AG04450 (cell line): ENCODE measurements at places on chromosomes 2 and 18.

DNA sequence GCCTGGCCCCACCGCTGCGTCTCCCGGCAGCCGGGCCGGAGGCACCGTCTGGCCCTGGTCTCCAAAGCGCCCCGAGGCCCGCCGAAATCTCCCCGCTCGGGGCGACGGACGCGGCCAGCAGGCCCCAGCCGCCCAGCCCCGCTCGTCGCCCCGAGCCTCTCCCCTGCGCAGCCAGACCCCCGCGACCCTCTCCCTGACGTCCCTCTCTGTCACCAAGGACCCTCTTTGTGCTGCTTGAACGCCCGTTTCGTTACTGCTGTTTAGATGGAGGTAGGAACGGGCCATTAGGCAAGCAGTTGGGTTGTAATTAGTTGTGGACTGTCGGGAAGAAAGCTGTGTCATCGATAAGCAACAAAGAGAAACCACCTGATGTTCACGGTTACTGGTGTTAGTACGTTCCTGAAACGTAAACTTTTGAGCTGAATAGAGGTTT, 686 bp downstream of the UBXN4 start:
- DNase-seq: no peak

DNA sequence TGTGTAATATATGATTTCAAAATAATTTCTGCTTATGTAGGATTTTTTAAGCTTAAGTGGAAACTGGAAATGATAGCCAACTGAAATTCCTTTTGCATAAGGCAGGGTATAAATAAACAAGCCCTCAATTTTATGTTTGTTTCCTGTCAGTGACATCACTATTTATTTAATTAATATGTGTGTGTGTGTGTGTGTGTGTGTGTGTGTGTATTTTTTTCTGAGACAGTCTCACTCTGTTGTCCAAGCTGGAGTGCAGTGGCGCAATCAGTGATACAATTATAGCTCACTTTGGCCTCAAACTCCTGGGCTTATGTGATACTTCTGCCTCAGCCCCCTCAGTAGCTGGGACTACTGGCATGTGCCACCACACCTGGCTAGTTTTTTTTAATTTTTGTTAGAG, 29.3 kb upstream of the CYP20A1 start:
- DNase-seq: no peak

DNA sequence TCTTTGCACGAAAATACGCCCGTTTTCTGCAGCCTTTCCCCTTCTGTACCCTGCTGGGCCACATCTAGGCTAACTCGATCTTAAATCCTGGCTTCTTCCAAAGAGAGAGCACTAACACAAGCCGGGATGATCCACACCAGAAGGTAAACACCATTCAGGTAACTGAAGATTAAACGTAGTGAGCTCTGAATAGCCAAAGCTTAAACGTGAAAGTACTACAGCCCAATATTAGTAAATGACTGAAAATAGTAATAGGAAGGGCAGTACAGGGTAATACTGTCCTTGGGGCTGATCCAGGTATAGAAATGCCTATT, 422 bp upstream of the MRPL53 start:
- DNase-seq: no peak

DNA sequence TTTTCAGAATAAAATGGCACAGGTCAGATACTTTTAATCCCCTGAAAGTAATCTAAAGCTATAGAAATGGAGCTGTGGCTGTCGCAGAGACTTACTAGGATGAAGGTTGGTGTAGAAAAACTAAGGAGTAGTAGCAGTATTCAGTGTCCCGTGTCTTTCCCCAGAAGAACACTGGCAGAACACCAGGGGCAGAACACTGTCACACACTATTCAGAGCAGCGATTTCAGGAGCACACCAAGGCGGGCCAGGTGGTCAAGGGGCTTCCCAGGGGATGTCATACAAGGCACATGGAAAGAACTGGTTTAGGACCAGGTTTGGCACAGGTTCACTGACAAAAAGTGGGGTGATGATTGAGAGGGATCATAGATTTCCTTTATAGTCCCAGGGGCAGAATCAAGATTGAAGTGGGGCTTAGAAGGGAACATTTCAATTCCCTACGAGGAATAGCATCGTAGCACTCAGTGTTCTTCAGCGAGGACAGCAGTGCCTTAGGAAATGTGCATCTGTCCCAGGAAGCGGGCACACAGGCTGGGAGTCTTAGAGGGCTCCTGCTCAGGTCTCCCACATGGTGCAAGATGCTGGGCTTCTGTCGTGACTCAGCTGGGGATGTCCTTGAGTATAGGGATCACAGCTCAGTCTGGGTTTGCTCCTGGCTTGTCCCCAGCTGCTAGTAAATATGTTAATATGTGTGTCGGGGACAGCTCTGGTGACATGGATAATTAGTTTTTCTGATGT, 22.6 kb downstream of the BCL2L11 start:
- no peak for DNase-seq

- no peak for DNase-seq
Measured at GRCh38 chr2:114661971-114662939, 219.8 kb downstream of the DPP10 start.

DNA sequence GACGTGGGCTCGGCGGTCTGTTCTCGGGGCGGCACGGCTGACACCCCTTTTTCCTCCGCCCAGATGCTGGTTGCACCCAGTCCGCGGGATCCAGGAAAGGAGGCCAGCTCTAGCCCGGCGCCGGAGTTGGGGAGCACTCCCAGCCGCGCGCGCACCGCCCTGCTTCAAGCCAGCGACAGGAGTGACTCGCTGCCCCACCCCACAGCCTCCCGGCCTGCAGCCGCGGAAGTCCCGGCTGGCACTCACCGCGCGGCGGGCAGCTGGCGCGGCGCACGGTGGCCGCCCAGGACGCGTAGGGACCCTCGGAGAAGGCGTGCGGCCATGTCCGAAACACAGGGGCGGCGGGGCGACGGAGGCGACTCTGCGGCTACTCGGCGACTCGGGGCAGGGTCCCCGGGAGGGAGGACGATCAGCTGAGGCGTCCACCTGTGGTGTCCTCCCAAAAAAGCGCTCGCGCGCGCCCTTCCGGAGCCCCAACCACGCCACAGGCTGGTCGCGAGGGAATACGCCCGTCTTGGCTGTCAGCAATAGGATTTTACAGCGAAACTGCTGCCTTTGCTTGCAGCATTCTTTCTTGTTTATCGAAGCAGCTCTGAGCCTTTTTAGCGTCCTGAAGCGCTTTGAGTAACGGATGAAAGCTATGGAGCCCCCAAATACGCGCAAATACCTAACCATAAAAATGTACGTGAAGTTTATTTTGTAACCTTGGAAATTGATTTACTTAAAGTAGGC, at the start of gene ACADL:
TSS of gene ACADL (minus strand) at position 507 of the 732 bp plus-strand sequence. CDS start at position 323, 184 bp downstream.
- no peak for DNase-seq

- DNase-seq: no peak
Measured at GRCh38 chr18:26233208-26233607, 7.0 kb downstream of the TAF4B start.

GRCh38 chr18:73511771-73512503, 635.7 kb downstream of the FBXO15 start:
- peak; percentile 39 for DNase-seq

GRCh38 chr18:6362559-6363129, 52.1 kb downstream of the L3MBTL4 start:
- DNase-seq: no peak

- DNase-seq: no peak
Measured at GRCh38 chr2:97675430-97676113, 6.1 kb downstream of the C2orf92 start.

- DNase-seq: no peak
Measured at GRCh38 chr2:144467502-144468137, 52.3 kb downstream of the ZEB2 start.
